Stimulated activated CD4-positive, alpha-beta T cell treated with anti-CD3 and anti-CD28 coated beads, Interleukin-2, amount 100 ng/mL, for 48 hours (primary cell): ENCODE measurements at places on chromosomes 11 and 22.

- no peak for DNase-seq
Observed at GRCh38 chr11:95232666-95233065, 1.7 kb upstream of the SESN3 start.

DNA sequence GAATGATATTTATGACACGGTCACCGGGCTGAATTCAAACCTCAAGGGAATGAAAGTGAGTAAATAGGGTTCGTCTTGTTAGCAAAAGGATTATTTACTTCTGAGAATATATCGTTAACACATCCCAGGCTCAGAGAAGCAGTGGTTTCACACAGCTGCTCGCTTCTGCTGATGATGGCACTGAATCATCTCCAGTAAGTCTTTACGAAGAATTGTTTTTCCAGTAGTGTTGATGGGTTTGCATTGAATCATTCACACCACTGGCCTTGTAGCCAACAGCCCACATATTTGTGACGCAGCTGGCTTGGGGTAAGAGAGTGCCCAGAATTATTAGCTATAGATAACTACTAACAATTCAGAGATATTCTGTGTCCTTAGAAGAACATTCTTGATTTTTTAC lies 236.3 kb downstream of the CADM1 start:
- DNase-seq: no peak

GRCh38 chr22:21651521-21652009 lies 9.5 kb downstream of the SDF2L1 start:
- DNase-seq: no peak

DNA sequence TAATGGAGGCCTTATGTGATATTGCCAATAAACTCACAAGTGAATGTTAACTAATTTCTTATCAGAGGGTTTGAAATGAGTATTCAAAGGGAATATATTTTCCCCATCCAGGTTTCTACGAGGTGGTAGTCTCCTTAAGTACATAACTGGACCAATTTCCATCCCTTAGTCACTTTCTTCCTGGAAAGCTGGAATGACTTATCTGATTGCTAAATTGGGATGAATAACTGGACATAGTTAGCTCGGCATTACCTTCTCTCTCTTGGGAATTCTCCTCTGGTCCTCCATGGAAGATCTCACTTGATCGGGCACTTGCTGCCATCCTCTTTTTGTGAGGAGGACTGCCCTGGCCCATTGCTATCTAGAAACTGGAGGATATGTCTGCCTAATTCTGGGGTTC lies 109.1 kb downstream of the TRPC6 start:
- DNase-seq: no peak

DNA sequence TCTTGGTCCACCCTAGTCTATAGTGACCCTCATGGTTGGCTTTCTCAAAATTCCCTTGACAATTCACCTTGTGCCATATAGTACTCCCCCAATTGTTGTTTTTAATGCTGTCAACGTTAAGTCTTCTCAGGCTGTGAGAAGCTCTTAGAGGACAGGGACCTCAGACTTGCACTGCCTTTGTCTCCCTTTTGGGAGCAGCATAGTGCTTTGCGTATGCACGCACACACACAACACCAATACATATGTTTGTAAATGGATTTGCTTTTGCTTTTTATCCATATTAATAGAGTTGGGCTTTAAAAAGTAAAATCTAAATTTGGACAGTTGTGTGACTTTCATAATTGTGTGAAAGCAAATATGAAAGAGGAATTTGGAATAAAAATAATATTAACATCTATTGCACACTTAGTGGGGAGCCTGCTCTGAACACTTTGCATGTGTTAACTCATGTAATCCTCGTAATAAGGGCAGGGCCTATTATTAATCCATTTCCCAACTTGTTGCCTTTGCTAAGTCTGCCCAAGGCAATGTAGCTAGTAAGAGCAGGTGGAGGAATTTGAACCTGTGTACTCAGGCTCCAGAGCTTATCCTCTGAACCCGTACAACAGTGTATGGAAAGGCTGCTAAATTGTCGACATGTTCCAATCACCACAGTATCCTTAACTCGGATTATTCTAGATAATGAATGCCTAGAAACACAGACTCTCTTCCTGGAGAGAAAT lies 257.7 kb upstream of the NARS2 start:
- no peak for DNase-seq

GRCh38 chr22:47162865-47163264 lies 400.4 kb downstream of the TBC1D22A start:
- DNase-seq: no peak

GRCh38 chr11:67452141-67452952 lies at the start of gene GPR152:
TSS of gene GPR152 (minus strand) at chr11:67452729. CDS start at chr11:67452724, 5 bp downstream.
- DNase-seq: no peak

GRCh38 chr11:74084796-74085541 lies 76.1 kb upstream of the UCP3 start:
- no peak for DNase-seq

GRCh38 chr11:113675565-113675964 lies 30.5 kb downstream of the TMPRSS5 start:
- no peak for DNase-seq

DNA sequence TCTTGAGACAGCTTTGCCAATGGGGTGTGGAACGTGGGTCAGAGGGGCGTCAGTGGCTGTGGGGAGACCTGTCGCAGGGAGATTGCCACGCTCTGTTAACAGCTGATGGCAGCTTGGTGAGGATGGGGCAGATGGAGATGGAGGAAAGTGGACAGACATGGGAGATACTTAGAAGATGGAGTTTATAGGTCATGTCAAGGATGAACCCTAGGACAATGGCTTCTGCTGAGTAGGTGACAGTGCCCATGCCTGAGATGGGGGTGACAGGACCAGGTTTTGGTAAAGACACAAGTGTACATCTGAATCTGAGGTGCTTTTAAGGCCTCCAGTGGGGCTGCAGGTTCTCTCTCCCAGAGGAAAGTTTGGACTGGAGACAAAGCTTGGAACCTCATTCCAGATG lies 51.5 kb upstream of the ACCSL start:
- no peak for DNase-seq

- DNase-seq: no peak
Observed at GRCh38 chr11:41781441-41781840, 322.0 kb upstream of the LRRC4C start.

- no peak for DNase-seq
Observed at GRCh38 chr22:20037419-20037818, 16.5 kb downstream of the TANGO2 start.

- DNase-seq: no peak
Observed at GRCh38 chr22:43443152-43443471, 31.3 kb downstream of the MPPED1 start.

DNA sequence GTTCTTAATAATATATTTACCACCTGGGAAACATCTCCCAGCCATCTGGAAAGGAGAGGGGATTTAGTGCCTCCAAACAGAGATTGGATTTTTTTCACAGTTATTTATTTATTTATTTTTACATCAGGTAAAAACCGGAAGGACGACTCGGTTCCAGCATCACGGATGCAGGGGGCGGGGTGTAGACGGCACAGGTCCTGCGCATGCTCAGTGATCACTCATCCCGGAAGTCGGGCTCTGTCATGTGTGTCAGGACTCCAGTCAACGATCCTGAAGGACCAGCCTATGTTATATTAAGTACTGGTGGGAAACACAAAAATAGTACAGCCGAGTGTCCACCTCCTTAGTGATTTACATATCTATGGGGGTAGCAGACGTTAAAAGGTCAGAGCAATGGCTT lies 467.6 kb downstream of the NTM start:
- no peak for DNase-seq

- no peak for DNase-seq
Observed at GRCh38 chr11:1541474-1542204, 30.4 kb downstream of the DUSP8 start.

DNA sequence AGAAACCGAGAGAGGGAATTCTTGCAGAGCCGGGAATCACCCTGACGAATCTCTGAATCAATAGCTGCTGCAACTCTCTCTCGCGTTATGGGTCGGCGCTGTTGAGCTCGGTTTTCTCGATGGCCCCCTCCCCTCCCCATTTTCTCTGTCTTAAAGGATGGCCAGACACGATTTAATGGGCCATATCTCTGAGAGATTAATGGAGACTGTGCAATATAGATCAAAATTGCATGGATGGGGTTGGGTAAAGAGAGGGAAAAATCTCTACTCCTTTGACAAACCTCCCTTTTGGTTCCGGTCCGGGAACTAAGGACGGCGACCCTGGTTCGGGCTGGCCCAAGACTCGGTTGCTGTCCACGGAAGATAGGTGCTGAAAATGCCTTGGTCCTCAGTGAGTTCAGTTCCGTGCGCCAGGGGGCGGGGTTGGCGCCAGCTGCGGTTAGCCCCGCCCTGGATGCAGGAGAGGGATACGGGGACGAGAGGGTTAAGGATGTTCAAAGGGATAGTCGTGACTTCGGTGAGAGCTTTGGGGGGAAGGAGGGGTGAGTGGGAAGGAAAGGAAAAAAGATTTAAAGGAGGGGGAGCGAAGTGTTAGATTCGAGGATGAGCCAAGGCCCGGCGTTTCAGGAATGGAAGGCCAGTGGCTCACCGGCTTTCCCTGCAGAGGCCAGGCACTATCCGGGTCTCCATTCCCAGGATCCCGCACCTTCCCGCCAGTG lies 103.6 kb upstream of the HSD17B12 start:
- DNase-seq: no peak

DNA sequence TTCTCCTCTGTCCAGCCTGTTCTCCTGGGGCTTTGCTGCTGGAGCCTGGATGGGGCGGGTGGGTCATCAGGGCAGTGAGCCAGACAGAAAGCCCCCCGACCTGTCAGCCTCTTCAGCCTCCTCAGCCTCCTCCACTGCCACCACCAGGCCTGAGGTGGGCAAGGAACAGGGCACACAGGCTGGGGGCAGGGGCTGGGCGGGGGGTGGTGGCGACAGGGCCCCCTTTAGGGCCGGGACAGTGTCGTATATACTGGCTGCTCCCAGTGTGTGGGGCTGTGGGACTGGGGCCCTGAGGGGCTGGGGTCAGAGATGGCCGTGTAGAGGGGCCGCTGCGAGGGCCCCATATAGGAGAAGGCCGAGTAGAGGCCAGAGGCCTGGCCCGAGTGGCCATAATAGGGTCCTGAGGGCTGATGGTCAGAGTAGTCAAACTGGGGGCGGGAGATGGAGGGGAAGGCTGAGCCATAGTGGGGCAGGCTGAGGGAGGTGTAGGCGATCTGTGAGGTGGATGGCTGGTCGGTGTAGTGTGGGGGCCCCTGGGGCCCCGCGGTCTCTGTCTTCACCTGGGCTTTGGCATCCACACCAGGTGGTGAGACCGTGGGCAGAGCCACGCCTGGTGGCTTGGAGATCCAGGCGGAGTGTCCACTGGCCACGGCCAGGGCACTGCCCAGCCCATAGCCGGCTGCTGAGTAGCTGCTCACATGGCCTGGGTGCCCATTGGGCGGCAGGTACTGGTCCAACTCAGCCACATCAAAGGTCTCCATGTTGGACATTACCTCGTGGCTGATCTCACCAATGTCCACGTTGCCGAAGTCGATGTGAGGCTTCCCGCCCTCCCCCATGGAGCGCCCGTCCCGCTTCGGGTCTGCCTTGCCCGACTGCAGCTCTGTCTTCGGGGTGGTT lies 10.8 kb downstream of the SOX10 start:
- no peak for DNase-seq

DNA sequence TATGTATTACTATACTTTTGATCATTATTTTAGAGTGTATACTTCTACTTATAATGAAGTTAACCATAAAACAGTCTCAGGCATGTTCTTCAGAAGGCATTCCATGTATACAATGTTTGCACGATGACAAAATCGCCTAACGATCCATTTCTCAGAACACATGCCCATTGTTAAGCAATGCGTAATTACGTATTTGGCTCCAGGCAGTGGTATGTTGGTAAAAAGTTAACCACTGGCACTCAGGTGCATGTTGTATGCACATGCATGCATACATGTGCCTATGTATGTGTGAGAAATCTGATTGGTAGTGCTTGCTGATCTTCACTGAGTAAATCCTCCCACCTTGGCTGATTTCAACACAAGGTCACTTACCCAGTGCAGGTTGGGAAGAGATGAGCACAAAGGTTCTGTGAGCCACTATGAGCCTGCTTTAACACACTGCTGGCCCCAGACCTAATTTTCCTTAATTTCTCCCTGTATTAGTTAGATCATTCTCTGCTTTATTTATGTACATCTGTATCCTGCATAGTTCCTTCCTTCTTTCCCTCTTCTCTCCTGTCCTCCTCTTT lies 164.6 kb downstream of the ARHGAP42 start:
- DNase-seq: no peak
